ENCODE measurements at places on chromosomes 16 and 17.

- no peak for DNase-seq
Observed at GRCh38 chr16:78655331-78656113, 556.1 kb downstream of the WWOX start.

- no peak for DNase-seq
Observed at GRCh38 chr16:69823831-69824563, 61.9 kb downstream of the WWP2 start.

GRCh38 chr17:27824745-27825144 lies 24.4 kb upstream of the NOS2 start:
- DNase-seq: no peak

GRCh38 chr17:14580499-14580898 lies 279.6 kb downstream of the HS3ST3B1 start:
- DNase-seq: no peak

DNA sequence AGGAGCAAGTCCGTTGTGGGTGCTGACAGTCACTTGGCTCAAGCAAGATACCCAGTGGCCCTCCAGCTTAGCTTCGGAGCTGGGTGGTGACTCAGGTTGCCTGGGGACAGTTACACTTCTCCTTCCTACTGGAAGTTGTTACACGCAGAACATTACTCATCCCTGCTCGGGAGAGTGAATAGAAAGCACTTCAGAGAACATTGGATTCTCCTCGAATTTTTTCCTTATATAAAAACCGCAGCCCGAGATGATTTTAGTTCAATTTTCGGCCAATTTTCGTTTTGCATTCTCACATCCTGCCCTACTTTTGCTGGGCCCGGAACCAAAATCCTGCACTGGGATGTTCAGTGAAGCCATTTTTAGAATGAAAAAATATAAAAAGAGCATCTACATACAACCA lies 99.7 kb downstream of the ELAC2 start:
- no peak for DNase-seq

GRCh38 chr17:73420897-73421296 lies 109.1 kb upstream of the CDC42EP4 start:
- DNase-seq: no peak

- DNase-seq: no peak
Observed at GRCh38 chr17:55693254-55694216, 29.1 kb downstream of the TMEM100 start.

- DNase-seq: no peak
Observed at GRCh38 chr16:80720804-80721371, 83.5 kb downstream of the CDYL2 start.

DNA sequence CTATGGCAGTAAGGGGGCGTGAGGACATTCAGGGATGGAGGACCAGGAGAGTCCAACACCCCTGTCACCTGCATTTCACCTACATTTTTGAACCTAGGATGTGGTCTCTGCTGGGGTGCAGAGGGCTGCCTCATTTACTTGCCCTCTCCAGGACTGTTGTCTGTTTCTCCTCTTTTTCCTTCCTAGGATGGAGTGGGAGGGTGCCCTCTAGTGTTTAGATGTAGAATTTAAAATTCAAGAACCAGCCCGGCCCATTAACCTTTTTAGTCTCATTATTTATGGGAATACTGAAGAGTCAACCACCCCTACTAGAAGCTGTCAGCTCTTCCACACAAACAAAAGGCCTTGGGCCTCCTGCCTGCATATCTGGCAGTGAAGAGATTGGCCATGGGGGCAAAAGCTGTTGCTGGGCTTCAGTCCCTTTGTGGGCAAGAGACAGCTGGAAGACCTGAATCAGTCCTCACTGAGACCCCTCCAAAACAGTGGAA lies 2.5 kb upstream of the STARD3 start:
- DNase-seq: no peak

GRCh38 chr16:48371393-48371780 lies 13.8 kb downstream of the SIAH1 start:
- no peak for DNase-seq
